Type B pancreatic cell (in vitro differentiated cells): ENCODE measurements at places on chromosomes 1 and 21. TPM values are rescaled to one million over a fixed set of nuclear protein-coding genes. Genes with fewer than 3 reads are reported as not detected.

GRCh38 chr1:14189381-14189780, 409.1 kb upstream of the KAZN start:
- peaks cover 10% of the 10 kb centered on the region for H3K27me3 ChIP-seq
- DNase-seq, result no peak
- H3K36me3 ChIP-seq, result no peaks in the 10 kb centered on the region
- peaks cover 7% of the 10 kb centered on the region for H3K4me1 ChIP-seq
- H3K27ac ChIP-seq, result no peak overlapping the region

DNA sequence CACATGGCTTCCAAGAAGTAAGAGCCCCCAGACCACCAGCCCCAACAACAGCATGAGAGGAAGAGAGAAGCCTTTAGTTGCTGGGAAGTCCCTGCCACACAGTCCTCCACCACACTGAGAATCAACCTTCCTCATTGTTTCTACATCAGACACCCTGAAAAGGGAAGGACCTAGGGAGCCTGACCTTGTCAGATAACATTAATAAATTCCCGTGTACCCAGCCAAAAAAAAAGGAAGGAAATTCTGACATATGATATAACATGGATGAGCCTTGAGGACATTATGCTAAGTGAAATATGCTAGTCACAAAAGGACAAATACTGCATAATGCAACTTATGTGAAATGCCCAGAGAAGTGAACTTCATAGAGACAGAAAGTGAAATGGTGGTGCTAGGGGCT, 65.6 kb upstream of the ARHGAP29 start:
- no peak for DNase-seq
- no peak overlapping the region for H3K4me3 ChIP-seq
- H3K27ac ChIP-seq, result no peak overlapping the region
- peaks cover 20% of the 10 kb centered on the region for H3K4me1 ChIP-seq
- H3K27me3 ChIP-seq, result no peaks in the 10 kb centered on the region

FUCA1 gene
- 20.6 and 40.8 TPM in 2 replicates for total RNA-seq

GRCh38 chr1:2196901-2197638, 2.5 kb upstream of the FAAP20 start:
- H3K4me3 ChIP-seq, result no peak overlapping the region
- H3K27me3 ChIP-seq, result no peaks in the 10 kb centered on the region
- H3K4me1 ChIP-seq, result peaks cover 7% of the 10 kb centered on the region
- H3K27ac ChIP-seq, result no peak overlapping the region
- DNase-seq, result no peak

DNA sequence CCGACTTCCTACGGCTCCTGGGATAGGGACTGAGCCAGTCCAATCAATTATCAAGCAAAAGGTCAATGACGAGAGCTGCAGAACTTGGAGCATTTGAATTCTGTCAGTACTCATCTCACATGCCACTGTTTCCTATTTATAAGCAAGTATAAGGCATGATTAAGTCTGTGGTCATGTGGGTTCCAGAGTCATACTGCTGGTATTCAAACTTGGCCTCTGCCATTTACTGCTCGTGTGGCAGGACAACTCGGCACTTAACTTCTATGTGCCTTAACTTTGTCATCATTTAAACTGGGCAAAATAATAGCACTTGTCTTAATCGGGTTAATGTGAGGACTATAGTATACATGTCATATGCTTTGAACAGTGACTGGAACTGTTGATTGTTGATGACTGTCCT, 44.9 kb upstream of the TNFSF18 start:
- DNase-seq, result no peak
- no peak overlapping the region for H3K4me3 ChIP-seq
- peaks cover 6% of the 10 kb centered on the region for H3K27me3 ChIP-seq
- H3K36me3 ChIP-seq, result no peaks in the 10 kb centered on the region
- H3K27ac ChIP-seq, result no peak overlapping the region
- no peaks in the 10 kb centered on the region for H3K4me1 ChIP-seq
